ENCODE measurements at places on chromosomes 16 and 17.

DNA sequence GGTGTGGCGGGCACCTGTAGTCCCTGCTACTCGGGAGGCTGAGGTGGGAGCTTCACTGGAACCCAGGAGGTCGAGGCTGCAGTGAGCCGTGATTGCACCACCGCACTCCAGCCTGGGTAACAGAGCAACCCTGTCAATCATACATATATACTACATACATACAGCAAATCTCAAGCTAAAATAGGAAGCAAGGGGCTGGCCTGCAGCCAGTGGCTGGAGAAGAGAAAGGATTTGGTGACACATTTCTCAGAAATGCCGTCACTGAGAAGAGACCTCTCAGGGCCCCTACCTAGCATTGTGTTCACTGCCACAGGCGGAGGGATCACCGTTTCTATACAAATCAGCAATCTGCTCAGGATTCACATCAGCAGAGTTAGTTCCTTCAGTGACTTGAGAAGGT, 16.9 kb downstream of the NARF start:
- DNase-seq, result no peak

DNA sequence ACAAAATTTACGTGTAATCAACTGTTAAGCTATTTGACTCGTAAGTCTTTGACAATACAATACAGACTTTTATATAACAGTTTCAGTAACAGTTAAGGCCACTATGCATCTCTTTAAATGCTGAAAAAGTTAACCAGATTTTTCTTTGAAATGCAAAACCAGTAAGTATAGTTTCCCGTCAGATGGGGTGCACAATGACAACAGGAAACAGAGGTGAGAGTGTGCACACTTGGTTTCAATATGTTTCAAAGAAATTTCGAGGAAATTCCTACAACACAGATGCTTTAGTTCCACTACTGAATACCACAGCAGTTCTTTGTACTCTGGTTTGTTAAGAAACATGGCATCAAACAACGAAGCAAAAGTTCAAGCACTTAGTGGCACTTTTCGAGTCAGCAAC, 48.4 kb downstream of the RNF157 start:
- DNase-seq, result no peak

- no peak for DNase-seq
These were observed 3.2 kb upstream of the ZDHHC1 start for GRCh38 chr16:67419502-67419901.

- no peak for DNase-seq
These were observed 9.5 kb upstream of the AMZ2 start for GRCh38 chr17:68238164-68238870.

- DNase-seq, result no peak
These were observed 10.8 kb upstream of the SLC46A1 start for GRCh38 chr17:28416703-28417311.

GRCh38 chr17:58755577-58756245, at the start of gene PPM1E:
TSS of gene PPM1E (plus strand) at chr17:58755854.
- no peak for DNase-seq

DNA sequence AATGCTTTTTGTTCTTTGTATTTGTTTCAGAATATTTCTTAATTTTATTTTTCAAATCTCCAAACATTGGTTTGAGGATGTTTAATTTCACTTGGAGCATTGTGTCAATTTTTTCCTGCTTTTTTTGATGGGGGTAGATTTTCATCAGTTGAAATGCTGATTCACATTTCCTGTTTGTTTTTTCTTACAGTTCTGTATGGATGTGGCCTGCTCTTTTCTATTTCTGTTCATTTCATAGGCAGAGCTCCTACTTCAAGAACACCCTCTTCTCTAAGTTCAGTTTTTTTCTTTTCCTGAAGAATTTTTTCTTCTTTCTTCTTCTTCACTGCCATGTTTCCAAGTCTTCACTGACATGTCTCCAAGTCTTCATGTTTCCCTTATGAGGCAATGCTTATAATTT, 8.8 kb downstream of the MBTD1 start:
- DNase-seq, result no peak

DNA sequence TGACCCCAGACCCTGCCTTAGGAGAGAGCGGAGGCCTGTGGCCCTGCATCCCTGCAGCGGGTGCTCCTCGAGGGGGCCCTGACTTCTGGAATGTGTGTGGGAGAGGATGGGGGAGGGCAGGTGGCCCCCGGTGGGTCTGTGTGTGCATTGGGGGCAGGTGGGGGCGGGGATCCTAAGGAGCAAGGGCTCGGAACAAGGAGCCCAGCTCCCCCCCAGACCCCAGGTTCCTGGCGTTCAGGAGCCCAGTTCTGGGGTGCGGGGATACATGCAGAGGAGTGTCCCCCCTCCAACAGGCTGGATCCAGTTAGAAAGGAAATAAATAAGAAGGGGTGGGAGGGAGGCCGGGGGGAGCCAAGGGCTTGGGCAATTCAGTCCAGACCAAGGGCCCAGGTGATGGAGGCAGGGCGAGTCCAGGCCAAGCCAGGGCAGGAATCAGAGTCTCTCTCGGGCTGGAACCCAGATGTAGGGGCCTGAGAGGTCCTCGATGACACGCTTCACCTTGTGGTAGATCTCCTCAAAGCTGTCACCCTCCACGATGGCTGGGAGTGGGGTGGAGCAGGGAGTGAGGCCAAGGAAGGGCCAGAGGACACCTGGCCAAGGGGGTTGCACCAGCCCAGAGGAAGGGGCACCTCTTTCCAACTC, 11.2 kb upstream of the ASGR1 start:
- no peak for DNase-seq

DNA sequence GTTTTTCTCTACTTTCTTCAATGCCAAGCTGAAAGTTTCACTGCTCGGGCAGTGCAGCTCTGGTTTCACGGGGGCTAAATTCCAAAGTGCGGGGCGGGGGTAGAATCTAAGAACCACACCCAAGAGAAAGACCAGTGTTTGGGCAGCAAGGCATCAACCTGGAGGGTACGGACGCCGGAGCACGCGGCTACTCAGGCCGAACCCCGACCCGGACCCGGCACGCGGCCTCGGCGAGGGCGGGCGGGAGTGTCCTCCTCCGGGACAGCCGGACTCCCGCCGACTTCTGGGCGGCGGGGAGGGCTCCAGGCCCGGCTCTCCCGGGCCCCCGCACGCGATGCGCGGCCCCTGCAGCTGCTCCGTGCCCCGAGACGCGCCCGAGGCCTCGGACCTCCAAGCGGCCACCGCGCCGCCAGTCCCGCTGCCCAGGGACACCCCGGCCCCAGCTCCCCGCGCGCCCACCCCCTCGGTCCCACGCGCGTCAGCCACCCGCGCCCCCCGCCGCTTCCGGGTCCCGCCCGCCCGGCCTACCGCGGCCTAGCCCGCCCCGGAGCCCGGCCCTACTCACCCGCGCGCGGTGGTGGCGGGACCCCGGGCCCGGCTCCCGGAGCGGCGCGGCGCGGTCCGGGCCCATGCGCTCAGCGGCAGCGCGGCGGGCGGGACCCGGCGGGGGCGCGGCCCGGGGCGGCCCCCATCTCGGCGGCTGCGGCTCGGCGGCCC, 561 bp downstream of the AXIN1 start:
- DNase-seq, result peak; percentile 89

DNA sequence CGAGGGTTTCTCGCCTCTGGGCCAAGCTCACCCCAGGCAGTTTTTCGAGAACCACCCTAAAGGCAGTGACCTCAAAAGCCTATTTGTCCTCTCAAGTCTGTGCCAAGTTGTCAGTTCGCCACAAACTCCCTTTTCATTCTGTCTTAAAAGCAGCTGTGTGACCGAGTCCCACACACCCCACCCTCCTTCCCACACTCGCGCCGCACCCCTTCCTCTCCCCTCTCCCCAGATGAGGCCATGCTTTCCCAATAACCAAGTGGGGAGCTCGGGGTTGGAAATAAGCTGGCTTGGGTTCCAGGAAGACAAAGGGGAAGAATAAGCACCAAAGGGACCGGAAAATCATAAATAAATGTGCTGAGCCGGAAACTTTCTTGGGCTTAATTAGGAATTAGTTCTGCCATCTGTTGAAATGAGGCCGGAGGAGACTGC, 36.7 kb downstream of the GRIN2C start:
- DNase-seq, result no peak

- no peak for DNase-seq
These were observed 16.2 kb upstream of the HNF1B start for GRCh38 chr17:37761059-37761458.

GRCh38 chr17:76543826-76544545, 4.1 kb downstream of the PRCD start:
- no peak for DNase-seq

DNA sequence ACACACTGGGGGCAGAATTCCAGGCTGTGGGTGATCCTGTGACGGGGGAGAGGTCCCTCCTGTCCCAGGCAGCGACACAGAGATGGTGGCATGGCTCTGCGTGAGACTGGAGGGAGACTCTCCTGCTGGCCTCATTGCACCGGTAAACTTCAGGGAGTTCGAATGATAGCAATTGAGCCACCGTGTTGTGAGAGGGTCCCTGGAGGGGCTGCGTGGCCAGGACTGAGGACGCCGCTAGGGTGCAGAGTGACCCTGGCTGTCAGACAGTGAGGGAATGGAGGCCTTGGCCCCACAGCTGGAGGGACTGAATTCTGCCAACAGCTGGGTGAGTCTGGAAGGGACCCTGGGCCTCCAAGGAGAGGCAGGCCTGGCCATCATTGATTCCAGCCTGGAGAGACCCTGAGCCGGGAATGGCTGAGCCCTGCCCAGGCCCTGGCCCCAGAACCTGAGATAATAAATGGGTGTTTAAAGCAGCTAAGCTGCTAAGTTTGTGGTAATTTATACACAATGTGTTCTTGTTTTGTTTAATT, 32.6 kb downstream of the CCDC57 start:
- DNase-seq, result no peak

DNA sequence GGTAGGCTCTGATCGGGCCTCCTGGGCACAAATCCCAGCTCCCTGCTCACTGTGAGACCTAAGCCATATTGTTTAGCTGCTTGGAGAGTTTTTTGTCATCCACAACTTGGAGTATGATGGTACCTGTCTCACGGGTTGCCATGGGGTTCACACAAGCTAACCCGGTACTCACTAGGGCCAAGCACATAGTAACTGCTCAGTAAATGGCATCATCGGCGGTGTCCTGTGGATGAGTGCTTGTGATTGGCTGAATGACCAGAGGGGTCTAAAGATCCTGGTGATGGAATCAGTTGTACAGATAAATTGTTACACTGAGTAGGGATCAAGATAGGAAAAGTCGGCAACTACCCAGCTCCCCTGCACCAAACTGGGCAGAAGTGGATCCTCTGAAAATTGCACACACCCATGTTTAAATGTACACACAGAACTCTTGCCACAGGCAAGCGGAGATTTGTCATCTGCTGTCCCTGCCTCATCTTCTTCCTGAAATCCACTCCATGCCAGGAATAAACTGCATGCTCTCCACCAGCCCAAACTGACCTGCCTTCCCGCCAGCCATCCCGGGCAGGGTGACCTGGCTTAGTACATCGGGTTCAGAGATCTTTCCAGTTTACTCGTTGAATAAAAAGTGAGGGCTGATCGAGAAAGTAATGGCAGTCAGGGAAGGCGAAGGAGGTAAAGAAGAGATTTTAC, 6.5 kb downstream of the MAPT start:
- no peak for DNase-seq

GRCh38 chr16:80592273-80592672, 51.5 kb downstream of the DYNLRB2 start:
- DNase-seq, result no peak

DNA sequence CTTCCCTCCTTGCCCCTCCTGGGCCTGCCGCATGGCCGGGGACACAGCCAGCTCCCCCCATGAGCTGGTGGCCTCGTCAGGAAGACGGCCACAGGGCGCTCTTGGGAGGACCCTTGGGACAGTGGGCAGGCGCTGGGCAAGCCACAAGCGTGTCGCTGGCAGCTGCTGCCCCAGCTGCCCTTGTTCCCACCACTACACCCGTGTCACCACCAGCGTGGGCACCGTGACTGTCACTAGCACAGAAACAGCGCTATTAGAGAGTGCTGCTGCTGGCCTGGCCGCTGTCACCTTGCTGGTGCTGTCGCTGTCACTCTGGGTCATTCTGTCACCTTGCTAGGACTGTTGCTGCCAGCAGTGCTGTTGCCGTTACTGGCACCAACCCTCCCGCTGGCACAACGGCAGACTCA, 47.2 kb downstream of the ZFPM1 start:
- DNase-seq, result no peak

DNA sequence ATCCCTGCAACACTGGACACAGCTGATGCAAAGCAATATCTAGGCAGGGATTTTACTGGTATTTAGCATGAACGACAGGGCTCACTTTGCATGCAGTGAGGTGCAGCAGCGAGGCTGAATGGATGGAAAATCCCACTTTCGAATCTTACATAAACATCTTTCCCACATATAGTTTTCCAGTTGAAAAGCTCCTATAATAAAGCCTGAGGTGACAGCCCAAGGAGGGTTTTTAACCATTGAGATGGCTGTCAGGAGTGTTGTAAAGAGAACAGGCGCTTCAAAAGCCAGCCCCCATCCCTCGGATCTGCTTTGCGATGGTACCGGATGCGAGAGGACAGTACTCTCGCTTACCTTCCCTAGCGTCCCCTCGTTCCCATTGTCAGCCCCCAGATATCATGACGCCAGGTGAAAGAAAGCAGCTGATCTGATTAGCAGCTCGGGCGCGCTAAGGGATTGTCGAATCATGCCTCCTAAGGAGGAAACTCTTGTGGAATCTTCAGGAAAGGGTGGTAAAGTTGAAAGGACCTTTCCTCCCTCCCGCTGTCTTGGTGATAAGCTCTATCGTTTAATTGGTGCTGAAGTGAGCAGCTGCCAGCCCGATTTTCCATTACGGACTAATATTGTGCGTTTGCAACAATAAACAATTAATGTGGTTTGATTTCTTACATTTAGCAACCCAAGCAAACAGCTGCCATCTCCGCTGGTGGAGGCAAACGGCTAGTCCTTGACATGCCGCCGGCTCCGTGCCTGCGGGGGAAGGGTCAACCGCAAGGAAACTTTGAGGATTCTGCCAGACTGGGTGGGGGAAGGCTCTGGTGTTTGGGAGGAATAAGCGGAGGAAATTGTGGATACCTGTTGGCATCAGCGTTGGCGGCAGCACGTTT, 1.8 kb downstream of the CDH8 start:
- DNase-seq, result no peak

GRCh38 chr17:50020841-50021599, 26.0 kb upstream of the DLX3 start:
- DNase-seq, result no peak

- DNase-seq, result no peak
These were observed 40.7 kb downstream of the SNX20 start for GRCh38 chr16:50640391-50640790.

GRCh38 chr17:20074489-20074888, 65.3 kb downstream of the SPECC1 start:
- no peak for DNase-seq

- no peak for DNase-seq
These were observed 57.9 kb downstream of the AXIN2 start for GRCh38 chr17:65503557-65503956.

- no peak for DNase-seq
These were observed 34.2 kb upstream of the IRX3 start for GRCh38 chr16:54320697-54321340.

DNA sequence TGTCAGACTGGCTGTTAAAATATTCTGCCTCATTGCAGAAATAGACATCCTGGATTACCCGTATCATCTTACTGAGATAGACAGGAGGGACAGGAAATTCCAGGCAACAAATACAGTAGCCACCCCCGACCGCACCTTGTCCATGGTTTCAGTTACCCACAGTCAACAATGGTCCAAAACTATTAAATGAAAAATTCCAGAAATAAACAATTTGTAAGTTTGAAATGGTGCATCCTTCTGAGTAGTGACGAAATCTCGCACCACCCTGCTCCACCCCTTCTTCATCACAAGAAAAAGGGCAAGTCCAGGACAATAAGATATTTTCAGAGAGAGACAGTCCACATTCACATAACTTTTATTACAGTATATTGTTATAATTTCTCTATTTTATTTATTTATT, 23.6 kb upstream of the PRSS54 start:
- DNase-seq, result no peak

GRCh38 chr17:3647769-3648555, 11.4 kb downstream of the CTNS start:
- no peak for DNase-seq

GRCh38 chr17:65530523-65531255, 30.8 kb downstream of the AXIN2 start:
- no peak for DNase-seq

All from mesenteric fat pad (tissue), 1 donor.